ENCODE measurements at places on chromosomes 7 and 10.

- no peak for DNase-seq
Observed at GRCh38 chr7:71566376-71566775, 434.4 kb downstream of the GALNT17 start.

GRCh38 chr10:58435297-58435985, 50.2 kb downstream of the TFAM start:
- no peak for DNase-seq

- DNase-seq = no peak
Observed at GRCh38 chr10:30782537-30783461, 153.2 kb upstream of the LYZL2 start.

DNA sequence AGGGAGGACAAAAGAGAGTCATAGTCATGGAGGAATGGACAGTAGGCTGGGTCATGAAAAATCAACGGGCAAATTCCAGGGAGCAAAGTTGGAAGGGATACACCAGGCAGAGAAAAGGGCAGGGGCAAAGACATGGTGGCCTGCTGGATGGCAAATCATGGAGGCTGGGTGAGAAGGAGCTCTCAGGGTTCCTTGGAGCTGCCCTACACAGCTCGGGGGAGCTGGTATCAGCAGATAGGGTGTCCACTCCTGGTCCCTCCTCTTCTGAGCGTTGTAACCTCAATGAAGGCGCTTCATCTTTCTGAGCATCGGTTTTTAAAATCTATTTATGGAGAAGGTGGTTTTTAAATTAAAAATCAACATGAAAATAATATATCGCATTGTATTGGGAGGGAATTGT, 27.9 kb upstream of the EIF5AL1 start:
- DNase-seq = no peak

DNA sequence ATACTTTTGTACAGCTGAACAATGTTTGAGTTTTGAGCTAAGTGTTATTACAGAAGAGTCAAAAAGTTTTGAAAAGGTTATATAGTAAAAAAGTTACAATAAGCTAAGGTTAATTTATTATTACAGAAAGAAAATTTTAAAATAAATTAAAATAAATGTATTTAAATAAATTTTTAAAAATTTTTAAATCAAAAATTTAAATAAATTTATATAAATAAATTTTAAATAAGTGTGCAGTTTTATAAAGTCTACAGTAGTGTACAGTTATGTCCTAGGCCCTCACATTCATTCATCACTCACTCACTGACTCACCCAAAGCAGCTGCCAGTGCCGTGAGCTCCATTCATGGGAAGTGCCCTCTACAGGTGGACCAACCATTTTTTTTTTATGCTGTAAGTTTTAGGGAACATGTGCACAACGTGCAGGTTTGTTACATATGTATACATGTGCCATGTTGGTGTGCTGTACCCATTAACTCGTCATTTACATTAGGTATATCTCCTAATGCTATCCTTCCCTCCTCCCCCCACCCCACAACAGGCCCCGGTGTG, 462.9 kb upstream of the ZMIZ1 start:
- no peak for DNase-seq

All from brain (organoid and tissue), 16 donors.